ENCODE measurements at places on chromosomes 6 and 20. TPM values are rescaled to one million over a fixed set of nuclear protein-coding genes. Genes with fewer than 3 reads are reported as not detected.

DNA sequence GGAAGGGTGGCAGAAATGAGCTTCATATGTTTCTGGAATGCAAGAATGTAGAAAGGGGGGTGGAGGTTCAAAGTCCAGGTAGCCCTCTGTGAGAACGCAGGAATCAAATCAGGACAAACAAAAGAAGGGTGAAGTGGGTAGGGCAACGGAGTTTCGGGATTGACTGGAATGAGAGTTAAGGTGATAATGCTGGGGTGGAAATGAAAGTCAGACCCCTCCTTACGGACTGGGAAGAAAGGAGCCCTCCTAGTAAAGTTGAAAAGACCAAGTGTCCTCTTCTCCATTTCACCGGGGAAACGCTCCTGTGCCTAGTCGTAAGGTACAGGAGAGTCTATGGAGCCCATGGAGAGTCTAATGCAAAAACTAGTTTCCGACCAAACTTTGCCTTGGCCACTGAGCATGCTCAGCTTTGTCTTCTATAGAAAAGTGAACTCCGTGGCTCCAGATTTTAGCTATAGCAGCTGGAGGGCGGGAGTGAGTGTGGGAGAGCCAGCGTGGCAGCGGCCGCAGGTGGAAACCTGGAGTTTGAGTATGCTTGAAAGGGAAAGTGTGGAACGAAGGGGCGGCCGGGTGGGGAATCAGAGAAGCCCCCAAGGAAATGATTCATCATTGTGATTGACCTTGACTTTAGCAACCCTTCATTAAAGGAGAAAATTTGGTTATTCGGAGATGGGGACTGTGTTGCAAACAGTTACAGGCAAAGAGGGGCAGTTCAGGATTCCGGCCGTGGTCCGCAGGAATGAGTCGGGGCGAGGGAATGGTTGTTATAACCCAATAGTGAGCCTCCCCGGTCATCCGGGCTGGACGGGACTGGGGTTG, 1.3 kb upstream of the LRRC1 start:
- peak; percentile 70 for DNase-seq

DNA sequence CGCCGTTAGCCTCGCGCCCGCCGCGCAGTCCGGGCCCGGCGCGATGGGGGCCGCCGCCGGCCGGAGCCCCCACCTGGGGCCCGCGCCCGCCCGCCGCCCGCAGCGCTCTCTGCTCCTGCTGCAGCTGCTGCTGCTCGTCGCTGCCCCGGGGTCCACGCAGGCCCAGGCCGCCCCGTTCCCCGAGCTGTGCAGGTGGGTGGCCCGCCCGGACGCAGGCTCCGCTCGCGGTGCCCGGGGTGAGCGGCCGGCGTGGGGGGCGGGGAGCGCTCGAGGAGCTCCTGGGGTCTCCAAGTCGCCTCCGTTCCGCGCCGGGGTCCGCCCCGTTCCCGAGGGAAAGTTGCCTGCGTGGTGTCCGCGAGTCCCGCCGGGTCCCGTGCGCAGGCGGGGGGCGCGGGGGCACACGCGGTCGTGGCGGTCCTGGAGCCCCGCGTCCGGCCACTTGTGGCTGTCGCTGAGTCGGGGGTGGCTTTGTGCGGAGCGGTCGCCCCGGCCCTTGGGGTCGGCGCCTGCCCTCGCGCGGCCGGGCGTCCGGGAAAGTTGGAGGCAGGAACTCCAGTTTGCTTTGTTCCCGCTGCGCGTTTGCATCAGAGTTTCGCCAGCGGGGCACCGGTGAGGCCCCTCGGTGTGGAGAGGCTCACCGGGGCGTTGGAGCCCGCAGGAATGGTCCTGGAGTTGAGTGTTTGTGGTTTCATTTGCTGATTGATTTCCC, 476 bp downstream of the IGF2R start:
- peak; percentile 82 for DNase-seq

DNA sequence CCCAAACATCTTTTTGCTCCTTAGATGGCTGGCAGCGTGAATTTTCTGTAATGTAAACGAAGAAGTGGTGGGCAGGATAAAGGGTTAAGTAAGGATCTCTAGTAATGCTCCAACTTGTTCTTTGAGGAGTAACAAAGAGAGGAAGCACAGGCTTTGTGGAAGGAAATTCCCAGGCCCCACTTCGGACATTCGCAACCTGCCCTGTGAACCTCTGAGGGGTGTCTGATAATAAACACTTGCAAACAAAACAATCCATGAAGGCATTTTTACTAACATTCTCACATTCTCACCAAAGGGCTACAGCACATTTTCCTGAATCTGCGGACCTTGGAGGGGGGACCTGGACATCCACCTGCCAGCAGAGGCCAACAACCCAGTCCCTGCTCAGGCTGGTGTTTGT, 25.8 kb upstream of the ADGRF5 start:
- DNase-seq, result no peak

GRCh38 chr6:11621119-11621518, 83.6 kb downstream of the TMEM170B start:
- DNase-seq, result no peak

Gene ADISSP
- 23.3 TPM for total RNA-seq

Gene PSORS1C1
- total RNA-seq, result 8.2 TPM

DNA sequence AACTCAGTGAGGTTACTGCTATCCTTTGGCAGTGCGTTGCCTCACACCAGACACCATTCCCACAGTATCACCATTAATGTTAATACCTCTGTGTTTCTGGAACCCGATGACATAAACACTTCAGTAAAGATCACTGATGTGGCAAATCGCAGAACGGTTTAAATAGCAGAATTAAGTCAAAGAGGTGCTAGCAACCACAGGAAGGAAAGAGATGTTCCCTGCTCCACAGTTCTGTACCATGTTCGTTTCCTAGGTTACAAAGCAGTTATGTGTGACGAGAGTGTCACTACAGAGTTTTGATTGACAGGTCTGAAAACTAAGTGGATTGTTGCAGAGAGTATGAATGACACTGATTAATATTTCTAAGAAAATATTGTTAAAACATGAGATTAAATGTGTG, 272.3 kb downstream of the KHDRBS2 start:
- no peak for DNase-seq

GRCh38 chr6:42987533-42988451, 3.4 kb downstream of the PPP2R5D start:
- no peak for DNase-seq

GRCh38 chr6:157272866-157273755, 50.2 kb downstream of the TMEM242 start:
- DNase-seq, result no peak

Gene FAM162B
- 13.2 TPM for total RNA-seq
